Fibroblast of the aortic adventitia (primary cell): ENCODE measurements at places on chromosomes 13 and 19. TPM values are rescaled to one million over a fixed set of nuclear protein-coding genes. Genes with fewer than 3 reads are reported as not detected.

DPF1 gene
- total RNA-seq, result 2.7 and 3.3 TPM in 2 replicates

CGB5 gene
- total RNA-seq, result not detected in 2 replicates

PKN1 gene
- total RNA-seq, result 164 and 342 TPM in 2 replicates

LGI4 gene
- total RNA-seq, result 0.09 and 3.7 TPM in 2 replicates

PRR22 gene
- total RNA-seq, result 0.09 and 1.1 TPM in 2 replicates

RNF225 gene
- total RNA-seq, result not detected in 2 replicates

ARHGAP33 gene
- 5.3 and 7.4 TPM in 2 replicates for total RNA-seq

SIGLEC10 gene
- not detected in 2 replicates for total RNA-seq

DNA sequence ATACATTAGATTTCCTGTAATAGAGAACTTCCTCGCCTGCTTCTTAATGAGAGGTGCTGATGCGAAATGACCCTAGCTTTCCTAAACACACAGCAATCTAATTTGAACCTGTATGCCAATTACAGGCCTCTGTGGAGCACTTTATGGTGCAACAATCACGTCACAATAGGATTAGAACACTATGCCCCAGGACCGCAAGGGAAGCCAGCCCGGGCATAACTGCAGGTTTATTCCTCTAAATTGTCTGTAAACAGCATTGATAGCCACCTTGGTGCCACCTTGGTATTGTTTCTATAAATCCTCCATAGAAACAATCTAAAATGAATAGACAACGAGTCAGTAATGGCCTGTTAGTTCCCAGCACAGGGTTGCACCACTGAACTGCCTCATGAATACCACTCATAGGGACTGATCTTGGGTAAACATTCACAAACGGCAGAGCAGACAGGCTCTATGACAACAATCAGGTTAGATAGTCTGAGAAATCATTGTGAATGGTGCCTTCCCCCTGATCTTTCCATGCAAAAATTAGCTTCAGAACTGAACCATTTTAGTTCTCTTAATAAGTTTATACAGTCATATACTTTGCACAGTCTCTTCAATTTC is 182.5 kb upstream of the OBI1 start:
- DNase-seq, result no peak

DNA sequence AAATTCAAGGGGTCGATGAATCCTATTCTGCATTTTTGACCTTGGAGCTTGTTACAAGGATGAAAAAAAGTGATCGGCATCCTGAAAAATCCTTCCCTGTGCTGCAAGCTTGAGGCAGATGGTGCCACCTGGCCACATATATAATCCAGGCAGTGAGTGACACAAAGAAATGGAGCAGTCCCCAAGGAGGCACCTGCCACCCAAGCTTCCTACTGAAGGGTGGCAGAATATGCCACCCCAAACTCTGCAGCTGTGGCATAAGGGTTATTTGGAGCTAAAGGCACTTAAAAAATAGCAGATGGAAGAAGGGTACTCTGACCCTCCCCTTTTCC is 15.4 kb downstream of the TMEM272 start:
- no peak for DNase-seq

DNA sequence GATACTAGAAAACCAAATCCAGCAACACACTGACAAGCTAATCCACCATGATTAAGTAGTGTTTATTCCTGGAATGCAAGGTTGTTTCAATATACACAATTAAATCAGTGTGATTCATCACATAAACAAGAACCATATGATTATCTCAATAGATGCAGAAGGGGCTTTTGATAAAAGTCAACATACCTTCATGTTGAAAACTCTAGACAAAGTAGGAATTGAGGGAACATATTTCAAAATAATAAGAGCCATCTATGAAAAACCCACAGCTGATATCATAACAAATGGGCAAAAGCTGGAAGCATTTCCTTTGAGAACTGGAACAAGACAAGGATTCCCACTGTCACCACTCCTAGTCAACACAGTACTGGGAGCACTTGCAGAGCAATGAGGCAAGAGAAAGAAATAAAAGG is 213.6 kb upstream of the CSNK1A1L start:
- DNase-seq, result peak; percentile 57

- DNase-seq, result no peak
Observed at GRCh38 chr19:41845051-41845590, 279 bp downstream of the DMRTC2 start.

DNA sequence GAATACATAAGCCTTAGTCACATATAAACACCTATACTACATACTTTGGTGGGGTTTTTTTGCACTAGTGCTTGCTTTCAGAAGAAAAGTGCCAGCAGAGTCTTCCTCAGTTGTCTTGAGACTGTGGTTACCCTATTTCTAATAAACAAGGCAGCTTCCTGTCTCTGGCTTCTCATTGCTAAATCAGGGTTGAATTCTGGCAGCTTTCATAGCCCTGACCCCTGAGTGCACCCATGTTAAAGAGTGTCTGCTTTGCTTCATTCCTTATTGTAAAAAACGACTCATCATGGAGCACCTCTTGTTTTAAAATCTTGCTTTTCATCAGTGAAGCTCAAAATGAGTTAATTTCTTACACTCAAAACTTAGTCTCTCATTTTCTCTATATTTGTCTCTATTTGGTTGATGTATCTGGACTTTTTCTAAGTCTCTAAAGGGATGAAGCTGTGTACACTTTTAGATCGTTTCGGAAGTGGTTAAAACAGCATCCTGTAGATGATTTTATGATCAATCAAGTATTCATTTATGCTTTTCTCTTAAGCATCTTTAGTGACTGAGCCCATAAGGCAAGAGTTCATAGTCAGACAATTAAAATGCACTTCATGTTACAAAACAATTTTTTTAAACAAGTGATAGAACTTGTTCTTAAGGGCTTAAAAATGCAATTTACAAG is 72.1 kb downstream of the KLF12 start:
- peak; percentile 67 for DNase-seq

DNA sequence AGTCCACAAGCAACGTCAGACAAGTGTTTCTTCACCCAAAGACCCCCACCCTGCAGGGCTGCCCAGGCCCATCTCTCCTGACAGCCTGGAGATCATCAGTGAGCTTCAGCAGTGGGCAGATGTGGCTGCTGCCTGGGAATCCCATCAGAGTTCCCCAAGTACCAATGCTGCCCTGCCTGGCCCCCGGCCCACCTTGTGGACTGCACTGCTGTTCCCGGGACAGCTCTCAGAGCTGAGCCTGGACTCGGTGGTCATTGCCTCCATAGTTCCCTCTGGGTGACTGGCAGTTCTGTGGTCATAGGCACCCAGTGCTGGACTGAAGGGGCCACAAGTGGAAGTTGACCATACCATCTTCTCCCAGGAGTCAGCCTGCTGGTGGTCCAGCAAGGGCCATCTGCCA is 24.5 kb upstream of the ZNF492 start:
- no peak for DNase-seq

DNA sequence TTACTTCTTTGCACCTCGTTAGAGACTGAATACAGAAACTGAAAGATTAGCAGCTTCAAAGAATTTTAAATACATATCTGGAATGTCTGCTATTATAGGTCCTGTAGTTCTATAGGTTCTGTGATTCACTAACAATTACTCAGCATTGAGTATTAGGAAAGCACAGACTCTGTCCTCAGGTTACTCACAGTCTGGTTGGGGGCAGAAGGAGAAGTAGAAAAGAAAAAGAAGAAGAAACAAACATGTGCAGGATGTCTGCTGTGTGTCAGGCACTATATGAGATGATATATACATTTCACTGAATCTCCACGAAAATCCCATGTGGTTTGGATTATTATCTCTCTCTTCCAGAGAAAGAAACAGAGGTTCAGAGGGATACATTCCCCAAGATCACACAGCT is 40.1 kb downstream of the SERTM1 start:
- DNase-seq, result peak; percentile 21

- no peak for DNase-seq
Observed at GRCh38 chr13:54373211-54373610, 1344.6 kb downstream of the OLFM4 start.

DNA sequence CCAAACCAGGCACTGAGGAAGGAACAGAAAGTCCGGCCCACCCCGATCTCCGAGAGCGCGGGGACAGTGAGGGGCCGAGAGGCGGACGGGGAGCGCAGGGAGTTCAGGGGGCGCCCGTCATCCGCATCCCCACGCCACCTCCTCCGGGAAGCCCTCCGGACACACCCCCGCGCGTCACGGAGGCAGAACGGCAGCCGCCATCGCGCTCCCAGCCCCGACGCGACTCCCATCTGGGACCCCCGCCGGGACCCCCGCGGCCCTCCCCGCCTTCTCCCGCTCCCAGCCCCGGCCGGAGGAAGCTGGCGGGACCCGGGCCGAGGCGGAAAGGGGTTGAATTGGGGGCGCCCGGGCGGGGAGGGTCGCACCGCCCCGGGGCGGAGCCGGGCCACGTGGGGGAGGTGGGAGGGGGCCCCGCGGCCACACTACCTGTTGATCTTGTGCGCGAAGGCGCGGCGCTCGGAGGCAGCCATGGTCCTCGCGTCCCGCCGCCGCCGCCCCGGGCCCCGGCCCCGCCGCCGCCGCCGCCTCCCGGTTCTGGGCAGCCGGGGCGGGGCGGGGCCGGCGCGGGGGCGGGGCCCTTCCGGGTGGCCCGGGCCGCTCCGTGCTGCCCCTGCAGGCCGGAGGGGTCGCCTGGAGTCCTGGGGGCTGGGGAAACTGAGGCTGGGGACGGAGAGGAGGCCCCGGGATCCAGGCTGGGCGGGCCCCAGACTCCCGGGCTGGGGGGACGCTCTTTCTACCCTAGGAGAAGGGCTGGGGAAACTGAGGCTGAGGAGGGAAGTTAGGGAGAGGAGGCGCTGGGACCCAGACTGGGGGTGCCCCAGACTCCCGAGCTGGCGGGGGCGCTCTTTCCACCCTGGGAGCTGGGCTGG is at the start of gene DOCK6:
Gene DOCK6, minus strand, starts transcription at position 554 of the 869 bp plus-strand sequence. Its CDS starts 84 bp downstream, at position 470.
- DNase-seq, result no peak

GRCh38 chr13:80217614-80218456 is 123.1 kb downstream of the SPRY2 start:
- DNase-seq, result peak; percentile 84
